ENCODE measurements at places on chromosomes 16 and 17.
A peak's percentile ranks its signal among the peaks of the same experiment; 100 is the strongest.

- no peak for DNase-seq
Measured at GRCh38 chr17:32261936-32262510, 3.6 kb upstream of the RHBDL3 start.

DNA sequence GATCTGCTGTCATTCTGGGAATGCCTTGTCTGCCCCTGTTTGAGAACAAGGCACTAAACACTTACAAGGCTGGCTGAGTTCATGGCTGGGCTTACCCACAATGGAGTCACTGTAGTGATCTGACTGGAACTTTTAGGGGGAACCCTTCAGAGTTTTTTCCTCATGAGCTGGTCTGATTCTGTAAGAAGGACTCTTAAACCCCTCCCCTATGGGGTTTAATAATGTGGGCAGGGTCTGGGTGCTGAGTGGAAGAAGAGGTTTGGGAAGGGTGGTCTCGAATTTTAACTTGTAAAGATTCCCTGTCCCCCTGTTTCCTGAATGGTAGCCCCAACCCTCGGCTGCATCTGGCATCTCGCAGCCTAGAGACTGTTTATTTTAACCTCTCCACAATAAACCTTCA, 30.6 kb downstream of the OSBPL7 start:
- DNase-seq = no peak

DNA sequence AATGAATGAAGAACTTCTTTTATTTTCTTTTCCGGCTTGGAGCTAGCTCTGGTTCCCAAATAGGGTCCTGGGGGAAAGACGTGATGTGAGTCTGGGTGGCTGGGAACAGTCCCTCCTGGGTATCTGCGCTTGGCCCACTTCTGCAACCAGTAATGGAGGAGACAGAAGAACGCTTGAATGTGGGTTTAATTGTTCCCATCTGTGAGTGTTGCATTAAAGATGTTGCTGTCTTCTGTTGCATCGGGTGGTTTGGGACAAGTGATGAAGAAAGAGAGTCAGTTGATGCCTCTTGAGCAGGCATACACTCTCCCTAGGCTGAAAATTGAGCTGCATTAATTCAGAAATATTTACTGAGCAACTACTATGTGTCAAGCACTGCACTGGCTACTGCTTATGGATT, 511.1 kb downstream of the CDH13 start:
- DNase-seq = no peak

- no peak for DNase-seq
Measured at GRCh38 chr17:80939151-80940145, 52.2 kb upstream of the CHMP6 start.

- no peak for DNase-seq
Measured at GRCh38 chr16:1275791-1276579, 20.1 kb downstream of the TPSD1 start.

GRCh38 chr17:38591759-38592241, 14.0 kb downstream of the SRCIN1 start:
- no peak for DNase-seq

DNA sequence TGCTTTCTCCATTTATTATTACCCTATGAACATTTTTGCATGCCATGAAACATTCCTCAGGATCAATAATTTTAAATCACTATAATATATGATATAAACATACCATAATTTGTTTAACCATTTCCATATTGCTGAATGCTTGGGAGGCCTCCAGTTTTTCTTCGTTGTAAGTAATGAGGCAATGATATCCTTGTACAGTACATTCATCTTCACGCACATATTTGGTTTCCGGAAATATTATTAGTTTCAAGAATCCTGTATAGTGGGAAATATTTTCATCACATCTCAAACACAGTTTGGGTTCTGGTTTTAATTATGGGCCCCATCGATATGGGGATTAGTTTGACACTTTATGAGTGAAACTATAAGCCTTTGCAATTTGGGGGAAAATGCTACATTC, 135.4 kb downstream of the HS3ST3B1 start:
- DNase-seq = no peak

DNA sequence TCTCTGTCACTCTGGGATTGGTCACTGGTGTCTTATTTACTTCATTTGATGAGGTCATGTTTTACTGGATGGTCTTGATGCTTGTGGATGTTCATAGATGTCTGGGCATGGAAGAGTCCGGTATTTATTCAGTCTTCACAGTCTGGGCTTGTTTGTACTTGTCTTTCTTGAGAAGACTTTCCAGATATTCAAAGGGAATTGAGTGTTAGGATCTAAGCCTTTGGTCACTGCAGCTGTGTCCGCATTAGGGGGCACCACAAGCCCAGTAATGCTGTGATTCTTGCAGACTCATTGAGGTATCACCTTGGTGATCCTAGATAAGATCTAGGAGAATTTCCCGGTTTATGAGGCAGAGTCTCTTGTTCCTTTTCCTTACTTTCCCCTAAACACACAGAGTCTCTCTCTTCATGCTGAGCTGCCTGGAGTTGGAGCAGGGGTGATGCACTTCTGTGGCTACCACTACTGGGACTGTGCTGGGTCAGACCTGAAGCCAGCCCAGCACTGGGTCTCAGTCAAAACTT, 214.7 kb downstream of the SPECC1 start:
- DNase-seq = no peak

DNA sequence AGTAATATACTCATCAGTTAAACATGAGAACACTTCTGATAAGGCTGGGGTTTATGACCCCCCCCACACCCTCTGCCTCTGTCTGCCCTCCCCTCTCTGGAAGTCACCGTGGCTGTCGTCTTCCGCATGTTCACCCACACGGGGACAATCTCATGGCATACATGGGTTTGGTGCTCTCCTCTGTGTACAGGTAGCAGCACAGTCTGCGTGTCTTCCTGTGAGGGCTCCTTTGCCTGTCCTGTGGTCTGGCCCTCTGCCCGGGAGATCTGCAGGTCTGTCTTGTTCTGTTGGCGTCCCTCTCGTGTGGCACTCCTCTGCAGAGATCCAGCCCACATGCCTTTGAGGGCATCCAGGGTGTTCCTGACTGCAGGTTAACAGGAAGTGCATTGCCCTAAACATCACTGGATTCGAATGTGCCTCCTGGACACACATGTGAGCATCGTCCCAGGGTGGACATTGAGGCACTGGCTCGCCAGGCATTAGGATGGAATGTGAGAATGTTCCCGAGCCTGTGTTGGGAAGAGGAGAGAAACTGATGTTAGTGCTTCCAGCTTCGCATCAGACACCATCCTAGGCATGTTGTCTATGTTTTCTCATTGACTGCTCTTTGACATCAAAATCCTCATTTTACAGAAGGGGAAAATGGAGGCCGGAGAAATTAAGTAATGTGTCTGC, 54.5 kb downstream of the NKD1 start:
- DNase-seq = no peak

DNA sequence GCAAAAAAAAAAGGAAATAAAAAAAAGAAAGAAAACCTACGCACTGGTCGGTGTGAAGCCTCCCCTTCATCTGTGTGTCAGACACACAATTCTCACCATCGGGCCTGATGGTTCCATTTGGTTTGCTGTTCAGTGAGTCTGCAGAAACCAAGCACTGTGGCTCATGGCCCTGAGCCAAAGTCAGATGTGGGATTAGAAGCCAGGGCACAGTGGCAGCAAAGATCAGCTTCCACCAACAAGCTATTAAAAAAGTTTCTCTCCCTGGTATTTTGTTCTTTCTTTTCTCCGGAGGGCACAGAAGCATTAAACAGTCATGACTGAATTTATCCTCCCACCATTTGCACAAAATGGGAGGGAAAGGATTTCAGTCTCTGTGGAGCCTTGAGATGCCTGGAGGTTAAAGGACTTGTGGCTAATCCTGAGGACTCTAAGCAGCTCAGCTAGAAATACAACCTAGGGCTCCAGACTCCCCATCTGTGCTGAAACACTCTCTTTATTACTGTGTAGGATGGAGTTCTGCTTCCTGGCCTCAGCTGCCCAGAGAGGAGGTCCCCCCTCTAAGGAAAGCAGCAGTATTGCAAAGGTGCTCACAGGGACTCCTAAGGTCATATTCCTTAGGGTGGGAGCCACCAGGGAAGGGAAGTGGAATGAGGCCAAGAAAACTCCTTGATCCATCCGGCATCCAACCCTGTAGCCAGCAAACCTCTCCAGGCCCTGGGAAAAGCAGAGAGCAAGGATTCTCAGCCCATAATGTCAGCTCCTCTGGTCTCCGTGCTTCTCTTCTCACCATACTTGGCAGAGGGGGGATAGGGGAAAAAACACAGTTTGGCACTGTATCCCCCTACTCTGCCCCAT, 28.2 kb downstream of the SLC39A11 start:
- DNase-seq = no peak

DNA sequence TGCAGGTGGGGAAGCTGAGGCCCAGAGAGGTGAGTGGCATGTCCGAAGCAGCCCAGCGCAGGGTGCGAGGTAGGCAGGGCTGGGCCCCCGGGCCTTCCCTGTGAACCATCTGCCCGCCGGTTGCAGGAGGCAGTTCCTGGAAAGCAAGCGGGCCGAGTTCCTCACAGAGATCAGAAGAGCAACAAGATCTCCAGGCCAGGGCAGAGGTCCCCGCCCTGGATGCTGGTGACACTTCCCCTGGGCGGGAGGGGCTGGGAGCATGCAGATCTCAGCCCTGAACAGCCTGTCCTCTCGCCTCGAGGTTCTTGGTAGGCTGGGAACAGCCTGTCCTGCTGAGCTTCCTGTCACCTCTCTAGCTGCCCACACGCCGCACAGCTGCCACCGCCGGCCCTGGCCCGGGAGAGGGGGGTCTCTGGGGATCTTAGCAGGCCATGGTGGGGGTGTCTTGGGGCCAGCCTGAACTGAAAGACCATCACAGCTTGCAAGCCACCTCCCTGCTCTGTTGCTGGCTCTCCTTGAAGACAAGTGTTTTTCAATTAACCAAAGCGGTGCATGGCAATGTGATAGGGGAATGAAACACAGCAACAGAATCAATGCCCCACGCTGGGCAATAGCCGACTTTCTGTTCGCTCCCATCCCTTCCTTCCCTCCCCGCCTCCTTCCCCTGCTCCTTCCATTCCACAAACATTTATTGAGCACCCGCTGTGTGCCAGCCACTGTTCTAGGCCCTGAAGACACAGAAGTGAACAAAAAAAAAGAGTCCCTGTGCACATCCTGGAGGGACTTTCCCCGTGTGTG, 31.7 kb downstream of the SOCS1 start:
- DNase-seq = peak; percentile 49

DNA sequence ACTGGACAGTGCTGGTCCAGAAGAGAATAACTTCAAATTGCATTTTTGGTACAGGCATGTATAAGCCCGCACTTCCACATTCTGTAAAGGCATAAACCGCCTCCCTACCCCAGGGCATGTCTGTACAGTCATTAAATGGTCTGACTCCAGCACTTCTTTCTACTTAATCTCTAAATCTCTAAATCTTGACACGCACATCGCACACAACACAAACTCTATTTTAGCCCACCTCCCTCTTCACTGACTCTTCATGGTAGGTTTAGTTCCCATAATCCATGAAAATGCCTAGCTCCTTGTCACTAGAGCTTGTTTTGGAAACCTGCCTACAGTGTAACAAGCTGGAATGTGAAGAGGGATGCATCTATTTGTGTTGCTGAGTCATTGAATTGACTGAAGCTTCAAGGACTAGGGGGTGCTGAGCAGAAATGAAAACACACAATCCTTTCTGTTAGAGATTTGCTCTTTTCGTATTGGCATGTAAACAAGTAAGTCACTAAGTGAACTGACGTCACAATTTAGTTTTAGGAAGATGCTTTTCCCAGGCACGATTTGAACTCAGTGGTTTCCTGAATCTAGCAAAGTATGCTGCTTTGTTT, 1.6 kb upstream of the DUSP14 start:
- no peak for DNase-seq

DNA sequence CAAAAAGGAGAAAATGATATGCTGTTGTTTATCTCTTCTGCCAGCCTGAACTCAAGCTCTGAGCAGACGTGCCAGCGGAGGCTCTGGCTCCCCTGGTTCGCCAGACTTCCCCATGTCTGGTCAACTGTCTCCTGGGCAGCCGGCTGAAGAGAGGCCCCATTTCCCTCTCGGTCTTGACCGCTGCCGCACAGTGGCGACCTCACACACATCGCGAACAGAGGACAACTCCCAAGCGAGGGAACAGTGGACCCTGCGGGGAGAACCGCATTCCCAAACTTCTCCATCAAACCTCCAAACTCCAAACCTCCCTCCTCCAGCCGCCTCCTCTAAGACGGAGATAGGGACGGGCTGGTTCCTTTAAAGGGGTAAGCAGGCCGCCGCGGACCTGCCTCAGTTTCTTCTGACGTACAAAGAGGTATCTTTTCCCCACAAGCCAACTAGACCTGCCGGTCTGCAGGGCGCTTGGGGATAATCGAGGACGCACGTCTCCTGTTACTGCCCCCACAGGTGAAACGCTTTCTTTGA, 24.9 kb upstream of the RFFL start:
- no peak for DNase-seq

- DNase-seq = no peak
Measured at GRCh38 chr16:2211923-2212347, 1.3 kb upstream of the BRICD5 start.

- no peak for DNase-seq
Measured at GRCh38 chr16:74107795-74108610, 188.6 kb upstream of the PSMD7 start.

- peak; percentile 83 for DNase-seq
Measured at GRCh38 chr17:51121620-51122472, 1.2 kb upstream of the SPAG9 start.

GRCh38 chr16:48448841-48449481, 63.7 kb upstream of the SIAH1 start:
- DNase-seq = no peak

DNA sequence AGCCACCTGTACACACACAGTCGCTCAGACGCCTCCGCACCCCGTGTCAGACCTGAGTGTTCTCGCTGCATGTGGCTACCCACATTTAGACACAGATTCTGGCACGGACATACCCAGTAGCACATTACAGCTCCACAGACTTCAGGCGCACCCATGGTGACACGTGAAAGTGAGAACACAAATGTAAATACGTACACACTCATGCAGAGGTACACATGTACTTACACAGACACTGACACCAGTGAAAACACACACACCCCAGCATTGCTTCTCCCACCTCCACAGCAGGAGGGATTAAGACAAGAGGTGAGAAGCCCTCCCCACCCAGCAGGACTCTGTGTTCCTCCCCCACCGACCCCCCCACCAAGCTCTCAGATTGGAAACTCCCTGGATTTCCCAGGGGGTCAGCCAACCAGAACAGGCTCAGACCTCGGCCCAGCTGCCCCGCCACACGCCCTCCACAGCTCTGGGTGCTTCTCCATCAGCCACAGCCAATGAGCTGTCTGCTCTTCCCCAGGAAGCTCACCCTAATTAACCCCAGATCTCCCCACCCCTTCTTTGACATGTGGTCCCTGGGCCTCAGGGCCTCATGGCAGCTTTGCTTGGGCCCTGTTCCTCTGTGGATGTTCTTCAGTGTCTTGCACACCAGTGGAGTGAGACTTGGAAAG, 5.3 kb upstream of the FOXN1 start:
- no peak for DNase-seq

Measured in activated CD8-positive, alpha-beta memory T cell treated with anti-CD3 and anti-CD28 coated beads for 48 hours (primary cell).